Tibial nerve (tissue), 4 donors: ENCODE measurements at places on chromosomes 1 and 21. TPM values are rescaled to one million over a fixed set of nuclear protein-coding genes. Genes with fewer than 3 reads are reported as not detected.

Gene HSD3B1
- total RNA-seq: not detected

Gene CADM3
- 88.1 TPM for total RNA-seq

Gene AJAP1
- total RNA-seq: under 0.01 TPM

Gene MYBPHL
- not detected for total RNA-seq

Gene BCAN
- total RNA-seq: not detected

Gene SORT1
- 195 TPM for total RNA-seq

Gene THEM5
- total RNA-seq: not detected

Gene SPRR2A
- not detected for total RNA-seq

Gene B3GALT2
- total RNA-seq: 11.7 TPM

Gene MCOLN2
- 10.0 TPM for total RNA-seq

Gene WNT4
- total RNA-seq: 0.63 TPM

Gene NBPF20
- total RNA-seq: 3.1 TPM

Gene SLC2A5
- 15.7 TPM for total RNA-seq

Gene PHACTR4
- total RNA-seq: 38.7 TPM

Gene PLA2G2C
- not detected for total RNA-seq

Gene TCHH
- not detected for total RNA-seq

Gene ASPM
- total RNA-seq: not detected

Gene ATP1B1
- 21.9 TPM for total RNA-seq

Gene KRTAP19-4
- not detected for total RNA-seq

Gene FOXO6
- 4.4 TPM for total RNA-seq

Gene HES3
- not detected for total RNA-seq

Gene DMBX1
- total RNA-seq: not detected

Gene FAM163A
- total RNA-seq: not detected
